ENCODE measurements at places on chromosomes 13 and 19.

DNA sequence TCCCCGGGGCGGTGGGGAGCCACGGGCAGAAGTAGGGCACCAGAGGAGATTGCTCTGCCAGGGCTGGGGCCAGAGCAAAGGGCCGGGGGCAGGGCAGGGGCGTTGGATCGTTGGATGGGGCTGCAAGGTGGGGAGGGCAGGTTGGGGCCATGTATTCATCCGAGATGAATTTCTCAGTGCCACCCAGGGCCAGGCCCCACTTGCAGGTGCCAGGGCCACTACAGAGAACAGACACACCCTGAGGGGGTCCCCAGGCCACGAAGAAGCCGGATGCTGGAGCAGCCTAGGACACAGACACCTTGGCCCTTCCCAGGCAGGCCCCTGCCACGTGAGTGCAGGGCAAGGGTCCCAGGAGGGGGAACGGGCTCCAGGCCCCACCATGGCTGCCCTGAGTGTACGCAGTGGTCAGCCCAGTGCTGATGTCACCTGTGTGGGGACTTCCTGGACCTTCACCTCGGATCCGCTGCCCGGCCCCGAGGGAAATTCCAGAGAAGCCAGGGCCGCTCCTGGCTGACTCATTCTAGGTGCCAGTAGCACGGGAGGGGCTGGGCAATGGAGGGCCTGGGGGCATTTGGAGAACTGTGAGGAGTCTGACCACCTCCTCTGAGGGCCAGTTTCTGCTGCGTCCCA, 9.6 kb upstream of the SBNO2 start:
- no peak for DNase-seq

- DNase-seq, result no peak
Measured at GRCh38 chr13:99555149-99555548, 53.9 kb downstream of the TM9SF2 start.

- no peak for DNase-seq
Measured at GRCh38 chr13:66328476-66328875, 901.7 kb downstream of the PCDH9 start.

GRCh38 chr13:31274390-31274789, 74.6 kb downstream of the B3GLCT start:
- DNase-seq, result no peak

DNA sequence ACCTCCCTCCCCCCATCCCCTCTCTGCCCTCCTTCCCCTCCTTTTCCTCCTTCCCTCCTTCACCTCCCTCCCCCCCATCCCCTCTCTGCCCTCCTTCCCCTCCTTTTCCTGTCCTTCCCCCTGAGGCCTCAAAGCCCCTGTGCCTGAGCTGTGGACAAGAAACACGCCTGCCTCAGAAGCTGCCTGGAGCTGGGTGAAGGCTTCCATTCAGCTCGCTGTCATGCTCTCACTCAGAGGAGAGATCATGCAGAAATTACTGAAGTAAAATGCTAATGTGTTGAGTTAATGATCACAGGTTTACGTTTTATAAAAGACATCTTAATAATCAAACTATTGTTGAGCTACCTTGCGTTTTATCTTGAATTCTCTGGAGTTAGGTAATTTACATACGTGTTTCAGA, 114.5 kb downstream of the ATP11A start:
- no peak for DNase-seq

DNA sequence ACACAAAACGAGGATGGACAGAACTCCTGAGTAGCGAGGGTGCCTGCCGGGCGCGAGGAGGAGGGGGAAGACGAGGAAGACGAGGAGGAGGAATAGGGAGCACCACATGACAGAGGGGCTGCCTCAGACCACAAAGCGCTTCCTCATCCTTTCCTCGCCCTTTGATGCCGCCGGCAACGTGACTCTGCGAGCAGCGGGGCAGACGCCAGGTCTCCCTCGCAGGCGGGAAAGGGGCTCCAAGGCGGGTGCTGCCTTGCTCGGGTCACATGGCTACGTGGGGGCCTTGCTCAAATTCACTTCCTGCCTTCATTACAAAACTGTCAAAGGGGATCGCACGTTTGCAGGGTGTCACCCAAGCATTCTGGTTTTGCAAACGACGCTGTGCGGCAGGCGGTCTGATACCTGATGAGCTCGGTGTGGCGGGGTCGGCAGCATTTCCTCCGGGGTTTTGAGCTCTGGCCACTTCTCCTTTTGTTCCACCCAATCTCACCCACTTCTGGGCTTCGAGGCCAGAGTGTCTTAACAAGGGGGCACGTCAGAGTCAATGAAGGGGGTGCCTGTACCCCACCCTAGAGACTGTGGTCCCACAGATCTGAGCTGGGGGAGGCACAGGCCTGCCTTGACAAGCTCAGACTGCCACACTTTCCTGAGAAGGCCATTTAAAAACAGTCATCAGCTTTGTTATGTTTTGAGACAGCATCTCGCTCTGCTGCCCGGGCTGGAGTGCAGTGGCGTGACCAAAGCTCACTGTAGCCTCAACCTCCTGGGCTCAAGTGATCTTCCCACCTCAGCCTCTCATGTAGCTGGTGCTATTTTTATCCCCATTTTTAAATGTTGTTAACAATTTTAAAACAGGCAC, 14.9 kb downstream of the MAP2K2 start:
- no peak for DNase-seq

DNA sequence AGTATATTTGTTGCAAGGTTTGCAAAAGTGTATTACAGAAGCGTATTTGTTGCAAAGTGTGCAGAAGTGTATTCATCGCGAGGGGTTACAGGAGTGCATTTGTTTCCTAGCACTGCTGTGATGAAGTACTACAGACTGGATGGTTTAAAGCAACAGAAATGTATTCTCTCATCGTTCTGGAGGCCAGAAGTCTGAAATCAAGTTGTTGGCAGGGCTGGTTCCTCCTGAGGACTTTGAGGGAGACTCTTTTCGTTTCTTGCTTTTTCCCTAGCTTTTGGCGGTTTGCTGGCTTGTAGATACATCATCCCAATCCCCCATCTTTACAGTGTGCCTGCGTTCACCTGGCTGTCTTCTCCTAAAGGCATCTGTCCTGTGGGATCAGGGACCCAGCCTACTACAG, 127.9 kb upstream of the USP29 start:
- no peak for DNase-seq

- DNase-seq, result no peak
Measured at GRCh38 chr13:102017248-102017647, 384.6 kb downstream of the FGF14 start.

- peak; percentile 74 for DNase-seq
Measured at GRCh38 chr19:58581227-58582141, 8.3 kb upstream of the MZF1 start.

GRCh38 chr19:6226012-6226411, 53.8 kb downstream of the MLLT1 start:
- no peak for DNase-seq

DNA sequence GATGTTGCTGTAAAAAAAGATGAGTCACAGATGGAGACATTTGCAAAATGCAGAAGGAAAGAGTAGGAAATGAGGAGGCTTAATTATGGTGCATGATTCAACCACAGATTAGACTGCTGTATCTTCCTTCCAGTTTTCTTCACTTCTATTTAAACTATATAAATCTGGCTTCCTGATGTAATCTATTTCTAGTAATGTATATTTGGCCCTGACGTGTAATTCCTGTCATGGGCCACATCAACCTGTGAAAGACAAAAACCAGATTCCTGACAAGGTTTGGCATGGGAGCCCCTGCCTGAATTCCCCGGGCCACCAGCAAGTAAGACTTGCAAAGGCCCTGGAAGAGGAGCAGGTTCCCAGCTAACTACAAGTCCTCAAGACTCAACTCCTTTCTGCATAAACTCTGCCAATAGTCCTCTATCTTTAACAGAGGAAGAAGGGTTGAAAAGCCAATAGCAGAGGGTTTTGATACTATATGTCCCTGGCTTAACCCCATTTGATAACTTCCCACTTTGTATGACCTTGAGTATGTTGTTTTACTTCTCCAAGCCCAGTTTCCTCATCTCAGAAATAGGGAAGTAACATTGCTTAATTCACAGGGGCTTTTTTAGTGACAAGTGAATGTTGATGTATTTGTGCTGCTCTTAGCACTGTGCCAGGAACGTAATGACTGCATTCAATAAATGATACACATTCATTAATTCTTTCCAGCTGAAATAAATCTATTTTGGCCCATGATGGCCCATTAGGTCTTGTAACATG, 172.7 kb downstream of the SPRY2 start:
- DNase-seq, result no peak

DNA sequence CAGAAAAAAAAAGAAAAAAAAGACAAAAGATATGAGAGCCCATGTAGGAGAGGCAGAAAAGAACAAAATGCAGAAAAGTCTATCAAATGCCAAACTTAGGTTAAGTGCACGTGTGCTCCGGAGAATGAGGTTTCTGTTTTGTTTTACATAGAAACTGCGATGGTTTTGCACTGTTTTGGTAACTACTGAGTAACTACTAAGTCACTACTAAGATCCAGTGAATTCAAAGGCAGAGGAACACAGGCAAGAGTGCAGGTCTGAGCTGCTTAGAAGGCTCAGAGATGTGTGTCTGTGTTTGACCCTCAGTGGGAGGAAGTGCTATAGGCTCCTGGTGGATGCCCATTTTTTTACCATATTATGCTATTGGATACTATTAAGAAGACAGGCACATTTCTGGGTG, 299.3 kb downstream of the NDFIP2 start:
- DNase-seq, result no peak

- no peak for DNase-seq
Measured at GRCh38 chr19:17841810-17842662, 5.7 kb downstream of the JAK3 start.

GRCh38 chr19:48696353-48697010, 711 bp downstream of the FUT2 start:
- DNase-seq, result no peak

GRCh38 chr19:49924004-49924880, 4.8 kb upstream of the ATF5 start:
- no peak for DNase-seq

- DNase-seq, result no peak
Measured at GRCh38 chr13:107295416-107296140, 727.6 kb upstream of the ARGLU1 start.

DNA sequence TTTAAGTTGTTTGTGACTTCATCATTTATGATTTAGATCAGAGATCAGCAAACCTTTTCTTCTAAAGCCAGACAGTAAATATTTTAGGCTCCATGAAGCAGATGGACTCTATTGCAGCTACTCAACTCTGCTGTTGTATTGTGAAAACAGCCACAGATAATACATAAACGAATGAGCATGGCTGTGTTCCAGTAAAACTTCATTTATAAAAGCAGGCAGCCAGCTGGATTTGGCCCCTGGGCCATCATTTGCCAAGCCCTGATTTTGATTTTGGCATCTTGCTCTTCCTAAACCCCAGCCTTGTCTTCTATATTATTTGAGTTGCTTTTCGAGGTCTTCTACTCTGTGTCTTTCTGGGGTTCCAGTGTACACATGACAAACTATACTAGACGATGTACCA, 41.3 kb downstream of the RNASEH2B start:
- DNase-seq, result no peak

- no peak for DNase-seq
Measured at GRCh38 chr13:20291037-20291436, 58.9 kb upstream of the GJB6 start.

DNA sequence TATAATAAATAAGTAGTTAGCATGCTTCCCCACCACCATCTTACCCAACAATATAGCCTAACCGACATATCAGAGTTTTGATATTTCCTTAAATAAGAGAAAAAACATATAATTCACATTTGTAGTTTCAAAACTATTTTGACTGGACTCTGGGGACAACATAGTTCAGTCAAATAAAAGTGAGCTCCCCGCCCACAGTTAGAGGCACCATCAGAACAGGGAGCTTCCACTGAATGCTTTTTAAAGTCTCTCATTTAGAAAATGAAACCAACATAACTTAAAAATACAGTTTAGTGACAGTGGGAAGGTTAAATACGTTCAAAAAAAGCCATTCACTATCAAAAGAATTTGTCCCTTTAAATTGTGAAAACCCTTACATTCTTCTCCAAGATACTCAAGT, 92.8 kb downstream of the EPSTI1 start:
- DNase-seq, result no peak

DNA sequence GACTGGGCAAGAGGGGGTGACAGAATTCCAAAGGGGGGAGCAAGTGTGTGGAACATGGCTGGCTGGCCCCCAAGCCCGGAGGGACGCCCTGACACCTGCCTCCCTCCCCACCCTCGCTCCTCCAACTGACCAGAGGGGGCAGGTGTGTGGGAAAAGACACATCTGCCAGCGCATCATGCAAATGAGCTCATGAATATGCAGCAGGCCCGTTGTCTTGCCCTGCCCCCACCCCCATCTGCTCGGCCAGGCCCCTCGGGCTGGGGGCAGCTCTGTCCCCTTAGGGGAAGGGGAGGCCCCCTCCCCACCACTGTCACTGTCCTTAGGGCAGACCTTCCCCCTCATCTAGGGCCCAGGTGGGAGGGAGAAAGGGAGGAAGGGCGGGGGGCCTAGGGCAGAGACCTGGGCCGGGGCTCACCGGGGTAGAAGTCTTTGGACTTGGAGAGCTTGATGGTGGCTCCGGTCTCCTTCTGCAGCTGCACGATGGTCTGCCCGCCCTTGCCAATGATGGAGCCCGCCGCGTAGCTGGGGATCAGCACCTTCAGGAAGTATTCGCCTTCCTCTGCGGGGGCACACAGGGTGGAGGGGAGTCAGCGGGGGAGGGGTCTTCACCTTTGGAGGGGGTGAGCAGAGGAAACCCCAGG, 12.9 kb downstream of the NOVA2 start:
- no peak for DNase-seq

DNA sequence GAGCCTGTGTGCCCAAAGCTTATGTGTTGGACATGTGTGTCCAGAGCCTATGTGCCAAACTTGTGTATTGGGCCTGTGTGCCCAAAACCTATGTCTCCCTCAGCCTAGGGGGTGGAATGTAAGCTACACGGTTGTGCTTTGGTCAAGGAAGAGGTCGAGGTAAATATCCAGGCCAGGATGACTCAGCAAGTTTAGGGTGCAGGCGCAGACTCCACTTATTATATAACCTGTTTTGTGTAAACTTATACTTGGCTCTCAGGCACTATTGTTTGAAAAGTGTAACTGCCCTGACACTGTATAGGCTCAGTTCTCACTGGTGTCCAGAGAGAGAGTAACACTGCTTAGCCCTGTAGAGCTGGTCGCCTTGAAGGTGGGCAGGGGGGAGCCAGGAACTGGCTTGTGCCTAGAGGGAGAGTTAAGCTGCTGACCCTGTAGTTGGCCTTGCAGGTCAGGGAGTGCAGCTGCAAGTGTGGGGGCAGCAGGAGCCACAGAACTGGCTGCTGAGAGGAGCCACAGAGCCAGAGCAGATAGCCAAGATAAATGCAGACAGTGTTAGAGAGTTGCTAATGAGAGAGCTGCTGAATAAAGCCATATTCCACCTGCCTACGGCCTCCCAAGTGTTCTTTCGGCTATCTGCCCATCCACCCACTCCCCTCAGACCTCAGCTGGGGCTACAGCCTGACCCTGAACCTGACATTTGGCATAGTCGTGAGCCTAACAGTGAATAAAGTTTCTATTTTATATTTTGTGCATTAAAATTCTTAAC, 517.2 kb upstream of the SLITRK1 start:
- no peak for DNase-seq

Measured in stimulated activated CD4-positive, alpha-beta T cell treated with anti-CD3 and anti-CD28 coated beads, Interleukin-1b, Interleukin-23, amount 100 ng/mL, for 1 hour (primary cell).